ENCODE measurements at places on chromosomes 1 and 21.

DNA sequence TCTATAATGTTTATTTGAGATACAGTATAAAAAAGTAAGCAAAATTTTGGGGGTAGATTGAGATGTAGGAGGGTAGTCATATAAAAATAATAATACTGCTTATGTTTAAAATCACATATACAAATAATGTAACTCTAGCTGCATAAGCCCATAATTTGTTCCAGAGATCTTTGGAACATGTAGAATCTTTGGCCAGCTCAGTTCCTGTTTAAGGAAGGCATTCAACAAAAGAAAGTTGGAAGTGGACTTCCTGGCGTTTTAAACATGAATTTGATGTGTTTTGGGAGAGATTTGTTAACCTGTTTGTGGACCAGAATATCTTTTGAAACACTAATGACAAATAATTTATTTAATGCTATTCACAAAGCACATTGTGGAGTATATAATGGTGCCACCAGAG is 27.7 kb downstream of the GIPC2 start:
- DNase-seq, result no peak

- DNase-seq, result no peak
Observed at GRCh38 chr1:84583648-84584047, 9.4 kb upstream of the CTBS start.

DNA sequence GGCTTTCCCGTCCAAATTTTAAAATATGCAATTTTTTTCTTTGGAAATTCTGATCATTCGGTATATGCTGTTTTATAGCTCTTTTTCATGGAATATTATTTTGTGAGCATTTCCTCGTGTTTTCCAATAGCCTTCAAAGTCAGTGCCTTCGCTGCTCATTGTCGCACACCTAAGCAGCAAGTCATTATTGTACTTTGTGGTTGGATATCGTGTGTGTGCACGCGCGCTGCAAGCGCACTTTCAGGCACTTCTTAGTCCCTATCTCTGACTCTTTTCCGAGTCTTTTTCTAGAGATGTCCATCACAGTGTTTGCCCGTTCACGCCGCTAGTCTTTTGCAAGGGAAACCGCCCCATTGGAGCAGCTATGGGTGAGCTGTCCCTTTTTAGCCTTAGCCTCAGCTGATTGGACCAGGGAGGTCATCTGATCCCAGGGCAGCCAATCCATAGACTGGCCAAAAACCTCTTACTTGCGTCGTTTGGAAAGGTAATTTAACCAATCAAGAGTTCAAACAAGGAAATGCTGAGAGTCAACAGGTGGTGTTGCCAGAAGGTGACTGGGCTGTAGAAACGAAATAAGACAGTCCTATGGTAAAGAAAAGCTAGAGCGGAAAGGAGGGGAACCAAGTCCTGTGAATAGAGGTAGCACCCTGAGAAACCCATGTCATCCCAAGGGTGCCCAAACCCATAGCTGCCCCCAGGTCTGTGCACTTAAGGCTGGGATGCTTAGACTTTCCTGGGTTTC is 710 bp upstream of the HYI start:
- DNase-seq, result peak; percentile 91

- no peak for DNase-seq
Observed at GRCh38 chr1:37342736-37343135, 131.6 kb upstream of the ZC3H12A start.

- DNase-seq, result no peak
Observed at GRCh38 chr21:39712976-39713375, 32.0 kb upstream of the IGSF5 start.

DNA sequence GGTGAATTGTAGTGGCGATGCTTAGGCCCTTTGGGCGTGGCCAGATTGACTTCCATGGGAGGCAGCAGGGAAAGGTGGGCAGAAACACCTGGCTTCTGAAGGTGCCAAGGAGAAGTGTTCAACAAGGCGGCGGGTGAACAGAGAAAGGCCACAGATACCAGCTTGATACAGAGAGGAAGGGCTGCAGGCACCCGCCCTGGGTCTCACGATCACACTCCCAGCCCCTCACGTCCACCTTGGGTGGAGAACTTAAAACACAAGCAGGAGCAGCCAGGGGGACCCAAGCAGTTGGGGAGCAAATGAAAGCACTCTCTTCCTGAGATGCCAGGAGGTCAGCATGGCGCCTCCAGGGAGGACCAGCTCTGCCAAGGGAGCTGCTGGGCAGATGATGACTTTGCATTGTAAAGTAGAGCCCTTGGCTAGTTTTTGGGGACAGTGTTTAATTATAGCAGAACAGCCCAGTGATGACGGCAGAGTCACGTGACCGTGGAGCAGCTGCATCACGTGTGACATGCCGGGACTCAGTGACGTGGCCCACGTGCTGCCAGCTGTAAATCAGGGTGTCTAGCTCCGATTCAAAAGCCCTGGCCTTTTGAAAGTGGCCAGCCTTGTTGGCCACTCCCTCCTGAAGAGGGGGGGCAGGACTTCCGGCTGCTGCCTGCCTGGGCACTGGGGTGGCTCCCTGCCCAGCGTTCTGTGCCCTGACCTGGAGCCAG is 19.0 kb downstream of the SLC37A1 start:
- no peak for DNase-seq

- DNase-seq, result peak; percentile 72
Observed at GRCh38 chr1:6205849-6206519, at the start of gene RNF207. Gene RNF207, plus strand, starts transcription at chr1:6206119. Its CDS starts 417 bp downstream, at chr1:6206536.

DNA sequence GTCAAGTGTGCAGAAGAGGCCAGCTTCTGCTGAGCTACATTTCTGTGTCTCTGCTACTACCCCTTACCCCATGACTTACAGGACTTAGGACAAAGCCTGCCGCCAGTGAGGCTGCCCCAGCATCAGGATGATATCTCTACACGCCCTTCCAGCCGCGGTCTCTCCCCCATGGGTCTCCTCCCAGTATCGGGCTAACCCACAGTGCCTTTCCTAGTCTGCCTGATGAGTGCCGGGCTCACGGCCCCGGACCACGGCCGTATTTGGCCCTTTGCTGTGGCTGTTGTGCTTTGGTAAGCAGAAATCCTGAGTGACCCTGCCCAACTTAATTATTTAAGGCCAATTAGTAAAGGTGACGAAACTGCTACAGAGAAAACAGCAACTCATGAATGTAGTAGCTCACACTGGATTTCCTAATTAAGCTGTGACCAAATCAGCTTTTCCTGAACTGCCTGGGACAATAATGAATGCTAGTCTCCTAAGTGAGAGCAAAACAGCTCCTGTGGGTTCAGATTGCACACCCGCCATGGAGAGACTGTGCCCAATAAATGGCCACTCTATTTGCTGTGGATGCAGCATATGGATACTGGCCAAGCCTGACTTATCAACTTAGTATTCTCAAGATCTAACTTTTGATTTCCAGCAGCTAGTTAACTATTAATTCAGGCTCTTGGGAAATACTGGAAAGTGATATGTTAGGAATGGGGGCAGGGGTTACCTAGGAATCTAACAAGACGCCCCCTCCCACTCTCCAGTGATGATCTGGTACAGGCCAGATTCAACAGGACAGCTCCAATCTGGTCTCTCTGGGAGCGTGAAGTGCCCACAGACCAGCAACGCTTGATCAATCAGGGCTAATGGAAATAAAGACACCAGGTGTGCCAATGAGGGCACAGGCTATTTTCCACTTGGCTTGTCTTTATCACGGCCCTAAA is 123.3 kb upstream of the IFFO2 start:
- peak; percentile 70 for DNase-seq

DNA sequence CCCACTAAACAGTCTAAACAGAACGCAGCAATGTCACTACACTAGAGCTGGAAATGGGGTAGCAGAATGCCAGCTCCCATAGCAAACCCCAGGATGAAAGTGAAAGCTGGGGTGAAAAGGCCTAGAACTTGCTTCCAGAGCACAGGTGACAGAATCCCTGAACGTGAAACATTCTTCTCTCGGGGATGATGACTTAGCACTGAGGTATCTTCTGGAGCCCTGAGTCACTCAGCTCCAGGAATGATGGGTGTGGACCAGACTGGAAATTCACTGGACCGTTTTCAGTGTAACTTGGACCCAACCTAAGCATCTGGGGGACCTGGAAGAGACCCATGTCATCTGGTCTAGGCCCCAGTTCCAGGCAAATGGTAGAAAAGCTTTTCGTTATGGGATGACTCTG is 108.9 kb downstream of the CDC7 start:
- no peak for DNase-seq

GRCh38 chr1:6915999-6916565 is 130.8 kb downstream of the CAMTA1 start:
- no peak for DNase-seq

- DNase-seq, result no peak
Observed at GRCh38 chr1:15028616-15029015, 124.9 kb upstream of the TMEM51 start.

DNA sequence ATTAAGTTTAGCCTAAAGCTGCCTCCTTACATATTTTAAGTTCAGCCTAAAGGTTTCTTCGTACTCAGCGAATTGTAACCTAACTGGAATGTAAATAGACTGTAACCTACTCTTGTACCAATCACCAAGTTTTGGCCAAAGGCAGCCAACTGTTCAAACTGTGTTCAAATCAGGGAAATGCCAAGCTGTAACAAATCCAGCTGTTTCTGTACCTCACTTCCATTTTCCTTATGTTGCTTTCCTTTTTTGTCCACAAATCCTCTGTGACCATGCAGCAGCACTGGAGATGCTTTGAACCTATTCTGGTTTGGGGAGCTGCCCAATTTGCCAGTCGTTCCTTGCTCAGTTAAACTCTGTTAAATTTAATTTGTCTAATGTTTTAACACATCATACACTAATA is 3.2 kb upstream of the APOBEC4 start:
- no peak for DNase-seq

DNA sequence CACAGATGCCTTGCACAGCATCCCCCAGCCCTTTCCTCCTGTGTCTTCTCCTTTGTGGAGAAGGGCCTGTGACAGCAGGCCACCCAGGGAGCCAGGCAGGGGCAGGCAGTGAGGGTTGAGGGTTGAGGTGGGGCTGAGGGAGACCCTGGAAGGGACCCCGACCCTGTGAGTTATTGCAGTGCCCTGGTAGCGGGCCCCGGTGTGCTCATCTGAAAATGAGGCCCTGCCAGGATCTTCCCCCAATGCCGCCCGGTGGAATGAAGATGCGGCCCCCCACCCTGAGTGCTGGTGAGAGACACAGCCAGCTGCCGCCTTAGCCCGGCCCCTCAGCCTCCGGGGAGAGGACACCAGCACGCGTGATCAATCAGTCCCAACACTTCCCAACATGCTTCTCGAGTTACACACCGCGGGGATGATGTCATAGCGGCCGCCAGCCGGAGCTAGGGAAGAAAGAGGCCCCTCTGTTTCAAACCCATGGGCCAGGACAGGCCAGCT is 36.2 kb upstream of the ACTRT2 start:
- DNase-seq, result no peak

GRCh38 chr1:111542187-111542586 is 38.8 kb upstream of the ADORA3 start:
- no peak for DNase-seq

- DNase-seq, result no peak
Observed at GRCh38 chr1:231485029-231485784, 43.3 kb upstream of the TSNAX start.

DNA sequence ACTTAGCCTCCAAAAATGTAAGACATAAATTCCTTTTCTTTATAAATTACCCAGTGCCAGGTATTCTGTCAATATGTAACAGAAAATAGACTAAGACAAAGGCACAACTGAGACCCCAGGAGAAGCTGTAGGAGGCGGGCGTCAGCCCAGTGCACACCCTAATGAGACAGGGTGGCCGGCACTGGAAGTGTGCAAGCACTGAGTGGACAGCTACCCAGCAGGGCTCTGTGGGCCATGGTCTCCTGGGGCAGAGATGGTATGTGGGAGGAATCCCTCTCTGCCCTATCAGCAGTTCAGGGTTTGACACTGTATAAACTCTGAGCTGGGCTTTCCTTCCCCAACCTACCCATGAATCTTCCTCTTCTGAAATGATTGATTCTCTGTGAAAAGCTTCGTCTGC is 139.5 kb downstream of the GLIS1 start:
- no peak for DNase-seq

- DNase-seq, result no peak
Observed at GRCh38 chr1:246074421-246074820, 432.7 kb downstream of the SMYD3 start.

DNA sequence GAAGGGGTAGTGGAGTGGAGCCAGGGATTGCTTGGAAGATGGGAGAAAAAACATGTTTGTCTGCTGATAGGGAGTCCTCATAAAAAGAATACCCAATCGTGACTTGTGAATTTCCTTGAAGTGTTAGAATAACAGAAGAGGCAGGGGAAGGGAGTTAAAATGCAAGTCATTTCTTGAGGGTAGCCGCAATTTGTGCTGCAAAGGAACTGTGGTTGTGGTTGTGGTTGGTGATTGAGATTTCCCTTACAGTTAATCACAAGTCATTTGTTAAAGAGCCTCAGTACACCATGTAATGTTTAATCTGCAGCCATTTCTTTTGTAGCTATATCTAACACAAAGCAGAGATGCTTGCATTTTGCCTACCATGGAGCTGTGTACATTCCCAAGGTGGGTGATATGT is 38.5 kb upstream of the EGLN1 start:
- DNase-seq, result no peak

- no peak for DNase-seq
Observed at GRCh38 chr1:93694819-93695218, 13.2 kb upstream of the BCAR3 start.

GRCh38 chr1:52597912-52598311 is 4.3 kb upstream of the GPX7 start:
- no peak for DNase-seq

GRCh38 chr1:193971595-193971994 is 785.2 kb upstream of the B3GALT2 start:
- no peak for DNase-seq

DNA sequence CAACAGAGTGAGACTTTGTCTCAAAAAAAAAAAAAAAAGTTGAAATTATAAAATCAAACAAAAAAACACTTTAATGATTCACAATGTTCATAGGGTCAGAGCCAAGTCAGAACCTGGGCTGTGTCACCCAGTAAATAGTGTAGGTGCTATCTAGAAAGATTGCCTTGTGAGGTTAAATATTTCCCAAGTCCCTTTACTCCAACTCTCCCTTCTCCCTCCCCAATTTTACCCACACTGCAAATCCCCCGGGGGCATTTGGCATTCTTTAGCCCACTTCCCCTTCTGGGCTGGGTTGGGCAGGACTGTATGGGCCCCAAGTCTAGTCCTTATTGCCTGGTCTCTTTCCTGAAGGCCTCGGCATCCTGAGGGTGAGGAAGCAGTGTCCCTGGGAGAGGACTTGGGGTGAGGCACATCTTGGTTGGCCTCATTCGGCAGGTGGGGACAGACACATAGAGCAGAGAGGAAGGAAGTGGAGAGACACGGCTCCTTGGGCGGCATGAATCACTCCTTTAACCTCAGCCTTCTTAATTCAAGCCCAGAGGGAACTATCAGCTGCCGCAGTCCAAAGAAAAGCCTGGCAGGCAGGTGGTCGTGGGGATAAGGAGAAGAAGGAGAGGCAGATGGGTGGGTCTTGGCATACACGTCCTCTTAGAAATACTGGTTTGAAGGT is 8.2 kb downstream of the ADORA1 start:
- peak; percentile 69 for DNase-seq

- no peak for DNase-seq
Observed at GRCh38 chr1:203152158-203153034, 23.2 kb downstream of the MYBPH start.

- DNase-seq, result no peak
Observed at GRCh38 chr1:220157738-220158137, 63.8 kb downstream of the IARS2 start.

Data from body of pancreas (tissue), 4 donors.